T47D (cell line): ENCODE measurements at places on chromosomes 5 and 9.

- no peak for DNase-seq
Observed at GRCh38 chr9:68732405-68733020, 27.5 kb downstream of the PIP5K1B start.

GRCh38 chr9:135887585-135888050 lies 19.7 kb downstream of the CAMSAP1 start:
- no peak for DNase-seq

DNA sequence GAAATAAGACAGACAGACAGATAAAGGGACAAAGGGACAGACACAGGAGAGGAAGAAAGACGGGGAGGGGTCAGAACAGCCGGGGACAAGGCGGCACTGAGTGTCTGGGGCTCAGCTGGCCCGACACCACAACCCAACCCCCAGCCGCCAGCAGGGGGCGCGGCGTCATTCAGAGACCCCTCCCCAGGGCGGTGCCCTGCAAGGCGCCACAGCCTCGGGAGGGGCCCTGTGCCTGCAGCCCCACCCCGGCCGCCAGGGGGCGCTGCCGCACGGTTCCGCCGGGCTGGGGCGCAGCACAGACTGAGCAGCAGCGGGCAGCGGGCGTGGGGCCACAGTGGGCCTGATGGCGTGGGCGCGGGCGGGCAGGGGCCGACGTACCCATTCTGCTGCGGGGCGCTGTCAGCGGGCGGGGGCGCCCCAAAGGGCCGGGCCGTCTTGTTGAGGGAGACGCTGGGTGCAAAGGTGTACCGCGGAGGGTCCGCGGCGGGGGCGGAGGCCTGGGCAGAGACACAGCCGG lies 5.9 kb downstream of the PDLIM7 start:
- no peak for DNase-seq

DNA sequence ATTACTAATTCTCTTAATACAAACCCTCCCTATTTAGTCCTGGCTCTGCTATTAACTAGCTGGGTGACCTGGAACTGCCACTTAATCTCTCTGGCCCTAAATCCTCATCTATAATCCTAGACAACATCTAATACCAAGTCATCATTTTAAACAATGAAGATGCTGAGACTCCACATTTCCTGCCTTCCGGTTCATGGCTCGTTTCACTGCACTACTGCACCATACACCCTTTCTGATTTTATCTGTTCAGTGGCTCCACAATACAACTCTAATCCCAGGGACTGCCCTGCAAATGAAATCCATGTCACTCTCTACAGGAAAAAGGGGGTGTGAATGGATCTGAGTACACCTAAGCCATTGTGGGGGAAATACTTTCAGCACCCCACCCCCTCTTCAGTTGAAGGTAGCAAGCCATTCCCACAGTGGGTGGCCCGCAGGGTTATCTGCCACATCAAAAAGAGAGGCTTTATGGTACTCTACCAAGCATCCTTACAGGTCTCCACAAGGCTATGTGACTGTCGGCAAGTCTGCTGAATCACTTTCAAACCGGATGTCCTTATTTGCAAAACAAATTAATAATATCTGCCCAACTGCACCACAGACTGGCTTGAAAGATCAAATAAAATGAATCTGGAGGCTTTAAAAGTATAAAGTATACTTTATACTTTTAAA lies 89.5 kb downstream of the EPB41L4A start:
- DNase-seq: no peak

- DNase-seq: no peak
Observed at GRCh38 chr9:127500399-127500798, 49.1 kb downstream of the LRSAM1 start.

- no peak for DNase-seq
Observed at GRCh38 chr5:157540707-157541446, 34.7 kb downstream of the ADAM19 start.

DNA sequence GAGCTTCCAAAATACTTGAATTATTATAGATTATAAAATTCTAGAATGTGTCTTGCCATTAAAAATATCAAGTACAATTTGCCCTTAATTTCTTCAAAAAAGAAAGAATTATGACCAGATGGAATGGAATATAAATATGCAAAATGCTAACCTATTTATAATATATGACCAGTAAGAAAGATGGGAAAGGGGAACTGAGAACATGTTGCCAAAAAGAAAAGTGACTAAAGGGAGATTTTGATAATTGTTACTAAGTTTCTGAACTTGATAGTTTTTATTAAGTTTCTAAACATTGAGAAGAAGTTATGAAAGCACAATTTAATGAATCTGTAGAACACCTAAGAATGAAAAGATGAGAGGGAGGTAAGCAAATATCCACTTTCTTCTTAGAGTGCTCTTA lies 188.4 kb upstream of the NR4A3 start:
- DNase-seq: no peak
